ENCODE measurements at places on chromosomes 3 and 15.

DNA sequence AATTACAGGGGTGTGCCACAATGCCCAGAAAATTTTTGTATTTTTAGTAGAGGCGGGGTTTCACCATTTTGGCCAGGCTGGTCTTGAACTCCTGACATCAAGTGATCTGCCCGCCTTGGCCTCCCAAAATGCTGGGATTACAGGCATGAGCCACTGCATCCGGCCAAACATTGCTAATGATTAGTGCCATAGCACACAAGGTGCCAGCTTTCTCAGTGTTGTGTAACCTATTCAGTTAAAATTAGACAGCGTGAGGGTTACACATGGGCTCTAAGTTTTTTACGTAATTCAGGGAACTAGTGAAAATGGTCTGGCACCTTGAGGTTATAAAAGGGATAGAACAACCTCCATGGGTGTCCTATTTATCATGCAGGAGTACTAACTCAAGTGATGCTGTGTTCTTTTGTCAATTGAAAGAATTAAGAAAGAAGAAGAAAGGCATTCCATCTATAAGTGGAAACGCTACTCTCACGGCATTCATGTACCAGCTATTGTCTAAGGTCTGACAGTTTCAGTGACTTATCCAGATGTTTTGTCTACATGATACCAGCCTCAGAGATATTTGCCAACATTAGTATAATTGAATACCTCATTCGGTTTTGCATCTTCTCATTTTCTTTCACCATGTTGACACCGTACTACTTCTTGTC is 84.7 kb downstream of the EOMES start:
- no peak for DNase-seq

DNA sequence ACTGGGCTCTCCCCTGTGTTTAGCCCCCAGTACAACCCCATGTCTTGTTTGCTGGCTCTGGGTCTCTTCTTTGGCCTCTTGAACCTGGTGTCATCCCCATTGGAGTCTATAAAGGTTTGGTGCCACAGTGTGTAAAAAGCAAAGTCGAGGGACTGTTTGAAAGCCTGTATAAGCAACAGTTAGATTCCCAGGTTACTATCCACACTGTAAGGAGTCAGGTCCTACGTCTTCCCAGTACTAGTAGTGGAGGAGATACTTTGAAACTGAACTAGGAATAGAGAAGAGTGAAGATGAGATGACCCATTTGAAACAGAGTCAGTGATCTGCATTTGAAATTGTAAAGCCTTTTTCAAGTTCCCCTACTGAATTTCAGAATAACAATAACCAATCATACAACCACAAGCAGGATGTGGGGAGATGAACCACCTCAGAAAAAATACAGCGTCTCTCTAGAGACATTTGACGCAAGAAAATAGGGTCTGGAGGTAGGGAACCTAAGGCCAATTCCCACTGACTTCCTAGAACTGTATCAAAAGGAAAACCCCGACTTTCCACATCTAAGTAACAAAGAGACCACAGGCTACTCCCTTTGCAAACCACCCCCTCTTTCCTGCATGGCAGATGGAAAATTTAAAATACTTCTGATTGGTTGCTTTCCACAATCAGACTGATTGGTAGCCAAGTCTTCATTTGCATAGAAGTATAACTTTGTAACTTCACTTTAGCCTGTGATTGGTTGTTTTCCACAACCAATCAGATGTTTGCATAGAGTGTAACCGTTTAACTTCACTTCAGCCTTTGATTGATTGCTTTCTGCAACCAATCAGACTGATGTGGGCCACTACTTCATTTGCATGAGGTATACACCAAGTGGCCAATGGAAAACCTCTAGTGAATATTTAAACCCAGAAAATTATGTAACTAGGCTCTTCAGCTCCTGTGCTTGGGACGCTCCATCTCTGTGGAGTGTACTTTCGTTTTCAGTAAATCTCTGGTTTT is 49.9 kb upstream of the NEDD4 start:
- no peak for DNase-seq

DNA sequence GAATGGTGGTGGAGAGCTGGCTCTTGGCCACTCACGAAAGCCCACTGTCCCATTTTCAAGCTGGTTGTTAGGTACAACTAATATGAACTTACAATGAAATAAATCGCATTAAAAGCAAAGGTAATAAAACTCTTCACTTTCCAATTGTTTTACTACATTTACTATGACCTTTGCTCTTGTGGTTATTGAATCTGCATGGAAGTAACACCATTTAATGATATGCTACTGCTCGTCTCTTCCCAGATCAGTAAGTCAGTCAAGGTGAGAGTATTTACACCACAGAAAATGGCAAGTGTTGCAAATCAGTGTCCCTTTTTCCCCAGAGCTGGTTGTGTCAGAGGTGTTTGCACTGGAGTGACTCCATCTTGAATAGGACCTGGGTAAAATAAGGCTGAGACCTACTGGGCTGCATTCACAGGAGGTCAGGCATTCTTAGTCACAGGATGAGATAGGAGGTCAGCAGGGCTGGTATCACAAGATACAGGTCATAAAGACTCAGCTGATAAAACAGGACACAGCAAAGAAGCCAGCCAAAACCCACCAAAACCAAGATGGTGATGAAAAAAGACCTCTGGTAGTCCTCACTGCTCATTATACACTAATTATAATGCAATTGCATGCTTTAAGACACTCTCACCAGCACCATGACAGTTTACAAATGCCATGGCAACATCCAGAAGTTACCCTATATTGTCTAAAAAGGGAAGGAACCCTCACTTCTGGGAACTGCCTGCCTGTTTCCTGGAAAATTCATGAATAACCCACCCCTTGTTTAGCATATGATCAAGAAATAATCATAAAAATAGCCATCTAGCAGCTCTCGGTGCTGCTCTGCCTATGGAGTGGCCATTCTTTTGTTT is 57.6 kb downstream of the FRMD4B start:
- DNase-seq: no peak

DNA sequence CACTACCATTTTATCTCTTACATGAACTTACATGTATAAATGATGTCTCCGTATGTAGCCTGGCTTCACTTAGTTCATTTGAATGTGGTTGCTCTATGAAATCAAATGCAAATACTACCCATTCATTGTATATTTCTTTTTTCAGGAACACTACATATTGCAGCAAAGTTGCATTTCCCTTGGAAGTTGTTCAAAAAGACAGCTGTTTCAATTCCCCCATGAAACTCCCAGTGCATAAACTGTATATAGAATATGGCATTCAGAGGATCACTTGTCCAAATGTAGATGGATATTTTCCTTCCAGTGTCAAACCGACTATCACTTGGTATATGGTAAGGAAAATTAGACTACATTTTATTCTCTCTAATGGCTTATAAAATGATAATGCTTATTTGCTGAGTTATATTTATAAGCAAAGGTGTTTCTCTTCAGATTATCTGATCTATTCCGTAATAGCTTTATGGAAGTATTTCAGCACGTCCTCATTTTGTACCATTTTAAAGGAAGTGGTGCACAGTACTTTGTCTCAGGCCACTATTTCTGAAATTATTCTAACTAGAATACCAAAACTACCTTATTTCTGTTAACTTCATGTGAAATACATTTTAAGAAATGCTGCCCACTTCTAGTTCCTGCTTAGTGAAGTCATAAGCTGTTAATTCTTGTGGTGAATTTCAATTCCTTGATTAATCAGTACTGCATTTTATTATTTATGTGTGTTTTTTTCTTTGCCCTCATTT is 95.1 kb downstream of the IL1RAP start:
- no peak for DNase-seq

DNA sequence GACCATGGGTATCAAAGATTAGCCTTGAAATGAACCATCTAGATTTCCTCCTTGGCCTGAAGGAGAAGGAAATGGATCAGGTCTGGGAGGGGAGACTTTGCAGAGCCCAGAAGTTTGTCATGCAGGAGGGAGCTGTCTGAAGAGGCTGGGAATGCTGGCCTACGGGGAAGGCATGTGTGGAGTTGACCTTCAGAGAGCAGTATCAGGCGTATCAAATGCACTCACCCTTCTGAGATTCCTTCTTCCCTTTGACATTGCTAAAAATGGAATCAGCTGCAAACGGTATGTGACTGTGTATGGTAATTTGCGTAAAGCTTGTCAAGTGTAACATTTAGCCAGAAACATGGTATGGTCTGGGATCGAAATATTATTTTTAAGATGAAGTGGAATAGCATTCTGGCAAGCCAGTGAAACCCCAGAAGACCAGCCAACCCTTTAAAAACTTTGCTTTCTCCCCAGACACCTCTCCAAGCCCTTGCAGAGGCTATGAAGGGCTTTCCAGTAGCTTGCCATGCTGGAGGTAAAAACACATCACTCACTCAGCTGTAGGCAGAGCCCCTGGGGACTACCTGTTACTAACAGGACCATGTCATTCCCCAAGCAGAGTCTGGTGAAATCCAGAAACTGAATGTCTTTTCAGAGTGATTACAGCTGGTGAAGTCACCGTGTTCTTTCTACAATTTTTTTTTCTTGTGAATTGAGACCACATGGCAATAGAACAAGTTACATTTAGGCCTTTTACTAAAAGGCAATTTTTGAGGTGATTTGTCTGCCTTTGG is 174.7 kb upstream of the SLC24A5 start:
- no peak for DNase-seq

DNA sequence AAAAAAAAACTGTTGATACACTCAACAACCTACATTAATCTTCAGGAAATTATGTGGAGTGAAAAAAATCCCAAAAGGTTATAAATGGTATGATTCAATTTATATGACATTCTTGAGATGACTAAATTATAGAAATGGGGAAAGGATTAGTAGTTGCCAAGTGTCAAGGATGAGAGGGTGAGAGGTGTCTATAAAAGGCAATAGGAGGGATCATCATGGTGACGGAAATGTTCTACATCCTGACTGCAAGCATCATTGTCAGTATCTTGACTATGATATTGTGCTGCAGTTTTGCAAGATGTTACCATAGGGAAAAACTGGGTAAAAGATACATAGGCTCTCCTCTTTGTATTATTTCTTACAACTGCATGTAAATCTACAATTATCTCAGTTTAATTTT is 125.6 kb downstream of the FRMD5 start:
- no peak for DNase-seq

DNA sequence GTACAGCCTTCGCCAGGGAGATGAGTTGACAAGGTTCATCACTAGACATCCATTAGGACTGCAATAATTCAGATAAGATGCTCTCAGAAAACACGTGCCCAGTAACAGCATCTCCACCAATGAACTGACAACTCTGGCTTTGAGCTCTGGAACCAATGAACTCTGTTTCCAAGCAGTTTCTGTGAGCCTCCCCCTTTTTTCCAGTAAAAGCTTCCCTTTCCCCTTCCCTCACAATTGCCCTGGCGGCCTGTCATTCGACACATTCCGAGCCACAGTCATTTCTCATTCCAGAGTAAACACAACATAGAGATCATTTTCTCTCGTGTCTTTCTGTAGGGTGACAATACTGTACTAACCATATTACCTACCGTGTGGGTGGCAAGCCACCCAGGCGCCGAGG is 3.6 kb downstream of the PLA2G4D start:
- DNase-seq: no peak

DNA sequence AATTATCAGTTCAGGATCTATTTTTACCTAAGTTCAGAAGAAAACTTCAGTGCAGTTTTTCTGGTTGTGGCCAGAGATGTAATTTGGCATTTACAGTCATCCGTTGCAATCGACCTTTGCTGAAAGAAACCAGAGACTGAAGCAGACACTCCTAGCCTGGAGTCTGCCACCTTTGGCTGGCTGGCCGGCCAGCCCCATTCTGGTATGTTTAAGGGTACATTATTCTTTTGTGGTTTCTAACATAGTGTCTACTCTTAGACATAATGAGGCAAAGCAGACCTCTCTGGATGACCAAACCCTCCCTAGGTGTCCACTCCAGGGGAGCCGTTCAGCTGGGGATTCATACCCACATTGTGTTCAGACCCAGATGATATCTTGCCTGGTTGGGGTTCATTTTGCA is 275.9 kb upstream of the TPM1 start:
- DNase-seq: no peak

DNA sequence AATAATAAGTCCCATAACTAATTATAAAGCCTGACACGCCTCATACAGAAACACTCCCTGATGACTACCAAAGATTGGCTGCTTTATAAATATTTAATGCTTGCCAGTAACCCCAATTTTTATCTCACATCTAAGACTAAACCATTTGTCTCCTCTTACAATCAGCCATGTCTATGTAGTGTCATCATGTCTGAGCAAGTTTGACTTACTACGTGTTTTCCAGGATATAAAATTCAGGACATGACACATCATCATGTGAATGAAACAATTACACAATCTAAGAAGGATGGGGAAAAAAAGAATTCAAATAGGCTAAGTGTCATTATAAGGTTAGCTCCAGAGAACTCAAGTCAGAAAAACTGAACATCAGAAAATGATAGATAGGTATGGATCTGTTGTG is 208.7 kb downstream of the MECOM start:
- no peak for DNase-seq

DNA sequence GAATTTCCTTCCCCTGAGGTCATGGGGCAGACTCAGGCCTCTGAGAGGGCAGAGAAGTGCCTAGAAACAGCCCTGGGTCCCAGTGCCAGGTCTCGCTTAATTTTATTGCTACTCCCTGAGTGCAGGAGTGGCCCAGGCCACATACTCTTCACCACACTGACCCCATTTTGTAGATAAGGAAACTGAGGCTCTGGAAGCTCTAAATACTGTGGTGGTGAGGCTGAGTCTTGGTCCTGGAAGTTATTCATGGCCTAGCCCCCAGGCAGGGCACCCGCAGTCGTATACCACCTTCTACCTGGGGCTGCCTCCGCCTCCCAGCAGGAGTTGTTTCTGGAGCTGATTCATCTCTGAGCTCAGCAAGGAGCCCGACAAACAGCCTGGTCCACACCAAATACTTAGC is 9.8 kb downstream of the ATP2B2 start:
- DNase-seq: no peak

GRCh38 chr15:92290359-92290992 is 103.2 kb upstream of the ST8SIA2 start:
- no peak for DNase-seq

- DNase-seq: no peak
These were observed 7.5 kb downstream of the ARHGAP31 start for GRCh38 chr3:119301662-119302061.

DNA sequence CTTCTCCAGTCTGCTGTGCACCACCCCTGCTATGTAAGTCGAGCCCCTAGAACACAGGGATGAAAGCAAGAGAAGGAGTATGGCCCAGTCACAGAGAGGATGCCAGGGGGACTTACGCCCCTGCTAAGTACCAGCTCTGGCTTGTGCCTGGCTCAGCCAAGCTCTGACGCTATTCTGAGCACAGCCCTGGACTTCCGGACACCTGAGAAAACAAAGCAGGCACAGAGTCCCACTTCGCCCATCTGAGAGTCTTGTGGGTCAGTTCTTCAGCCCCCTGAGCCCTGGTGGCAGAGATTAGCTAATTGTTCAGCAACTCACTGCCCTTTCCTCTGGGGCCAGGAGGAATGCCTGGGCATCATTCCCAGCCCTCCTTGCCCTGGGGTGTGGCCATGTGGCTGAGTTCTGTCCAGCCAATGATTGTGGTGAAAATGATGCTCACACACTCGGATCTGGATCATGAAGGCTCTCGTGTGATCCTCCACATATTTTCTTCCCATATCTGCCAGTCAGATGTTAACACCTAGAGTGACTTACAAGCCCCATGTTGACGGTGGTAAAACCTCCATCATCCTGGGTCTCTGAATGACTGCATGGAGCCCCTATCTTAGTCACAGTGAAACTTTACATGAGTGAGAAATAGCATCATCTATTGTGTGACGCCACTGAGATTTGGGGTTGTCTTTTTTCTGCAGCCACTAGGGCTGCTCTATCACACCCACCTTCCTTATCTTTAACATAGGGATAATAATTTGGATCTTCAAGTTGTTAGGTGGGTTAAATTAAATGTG is 105.7 kb downstream of the TPRA1 start:
- DNase-seq: no peak

All from DMS79 treated with DMSO at 0.1 percent for 48 hours (cell line).